ENCODE measurements at places on chromosomes 6 and 20.

- no peak for DNase-seq
These were observed 400.9 kb downstream of the TAF4 start for GRCh38 chr20:61664556-61665320.

DNA sequence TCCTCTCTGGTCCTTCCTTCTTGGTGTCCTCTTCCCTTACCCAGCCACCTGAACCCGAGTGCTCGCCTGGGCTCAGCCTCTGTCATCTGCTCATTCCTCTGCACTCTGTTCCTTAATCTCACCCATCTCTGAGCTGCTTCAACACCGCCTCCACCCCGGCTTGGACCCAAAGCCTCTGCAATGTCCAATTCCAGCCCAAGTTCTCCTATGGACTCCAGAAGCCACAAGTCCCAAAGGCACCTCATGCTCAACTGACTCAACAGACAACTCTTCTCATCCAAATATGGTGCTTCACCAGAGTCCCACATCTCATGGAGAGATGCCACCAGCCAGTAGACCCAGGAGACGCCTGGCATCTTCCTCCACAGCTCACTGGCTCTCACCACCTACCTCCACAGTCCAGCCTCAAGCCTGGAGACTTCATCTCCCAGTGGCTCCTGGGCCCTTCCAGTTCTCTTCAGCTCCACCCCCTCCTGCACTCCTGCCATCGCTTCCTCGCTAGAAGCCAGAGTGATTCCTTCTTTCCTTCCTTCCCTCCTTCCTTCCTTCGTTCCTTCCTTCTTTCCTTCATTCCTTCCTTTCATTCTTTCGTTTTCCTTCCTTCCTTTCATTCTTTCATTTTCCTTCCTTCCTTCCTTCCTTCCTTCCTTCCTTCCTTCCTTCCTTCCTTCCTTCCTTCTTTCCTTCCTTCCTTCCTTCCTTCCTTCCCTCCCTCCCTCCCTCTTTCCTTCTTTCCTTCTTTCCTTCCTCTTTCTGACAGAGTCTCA lies 40.9 kb upstream of the NNAT start:
- no peak for DNase-seq

GRCh38 chr6:111013144-111013915 lies 31.5 kb downstream of the RPF2 start:
- DNase-seq, result no peak

DNA sequence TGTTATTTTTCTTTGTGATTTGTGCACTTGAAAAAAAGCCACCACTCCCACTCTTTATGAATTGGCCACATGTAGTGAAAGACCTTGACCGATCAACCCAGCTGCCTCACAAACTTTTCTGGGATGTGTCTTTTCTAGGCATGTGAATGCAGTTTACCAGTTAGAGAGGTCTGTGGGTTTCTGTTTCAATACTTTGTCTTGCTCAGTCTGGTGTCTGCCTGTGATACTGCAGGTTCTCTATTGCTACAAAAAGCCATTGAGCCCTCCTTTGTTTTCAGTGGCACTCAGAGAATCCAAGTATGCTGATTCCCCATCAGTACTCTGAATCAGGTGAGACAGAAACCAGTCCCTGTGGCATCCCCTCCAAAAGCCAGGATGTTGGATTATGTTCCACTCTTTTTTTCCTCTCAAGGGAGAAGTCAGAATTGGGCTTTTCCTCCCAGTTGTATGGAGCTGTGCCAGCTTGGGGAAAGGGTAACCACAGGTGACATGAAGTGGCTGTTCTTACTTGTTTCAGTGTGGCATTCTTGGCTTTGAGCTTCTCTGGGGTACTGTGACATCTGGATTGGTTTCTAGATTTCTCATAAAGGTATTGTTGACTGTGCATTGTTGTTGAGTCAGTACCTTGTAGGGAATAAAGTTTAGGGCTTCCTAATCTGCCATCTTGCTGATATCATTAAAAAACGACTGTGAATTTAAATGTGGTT lies 26.3 kb upstream of the ZFP64 start:
- DNase-seq, result no peak

- DNase-seq, result no peak
These were observed 180.8 kb upstream of the PHACTR1 start for GRCh38 chr6:12535586-12536314.

- no peak for DNase-seq
These were observed 28.7 kb downstream of the SGK1 start for GRCh38 chr6:134289204-134289575.

DNA sequence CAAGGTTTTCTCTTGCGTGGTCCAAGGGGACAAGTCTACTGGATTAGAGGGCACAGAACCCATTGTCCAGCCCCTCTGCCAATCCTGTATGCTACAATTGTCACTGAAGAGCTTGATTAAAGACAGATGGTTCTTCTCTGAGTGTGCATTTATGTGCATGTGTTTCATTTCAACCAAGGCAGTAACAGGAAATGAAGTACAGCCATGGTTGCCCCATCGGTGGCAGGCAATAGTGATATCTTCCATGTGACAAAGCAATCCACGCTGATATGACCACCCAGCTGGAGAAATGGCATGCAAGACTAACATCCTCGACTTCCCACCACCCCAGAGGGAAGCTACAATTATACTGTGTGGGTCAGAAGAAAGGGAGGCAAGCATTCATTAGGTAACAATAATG lies 85.5 kb downstream of the UNC5CL start:
- no peak for DNase-seq

DNA sequence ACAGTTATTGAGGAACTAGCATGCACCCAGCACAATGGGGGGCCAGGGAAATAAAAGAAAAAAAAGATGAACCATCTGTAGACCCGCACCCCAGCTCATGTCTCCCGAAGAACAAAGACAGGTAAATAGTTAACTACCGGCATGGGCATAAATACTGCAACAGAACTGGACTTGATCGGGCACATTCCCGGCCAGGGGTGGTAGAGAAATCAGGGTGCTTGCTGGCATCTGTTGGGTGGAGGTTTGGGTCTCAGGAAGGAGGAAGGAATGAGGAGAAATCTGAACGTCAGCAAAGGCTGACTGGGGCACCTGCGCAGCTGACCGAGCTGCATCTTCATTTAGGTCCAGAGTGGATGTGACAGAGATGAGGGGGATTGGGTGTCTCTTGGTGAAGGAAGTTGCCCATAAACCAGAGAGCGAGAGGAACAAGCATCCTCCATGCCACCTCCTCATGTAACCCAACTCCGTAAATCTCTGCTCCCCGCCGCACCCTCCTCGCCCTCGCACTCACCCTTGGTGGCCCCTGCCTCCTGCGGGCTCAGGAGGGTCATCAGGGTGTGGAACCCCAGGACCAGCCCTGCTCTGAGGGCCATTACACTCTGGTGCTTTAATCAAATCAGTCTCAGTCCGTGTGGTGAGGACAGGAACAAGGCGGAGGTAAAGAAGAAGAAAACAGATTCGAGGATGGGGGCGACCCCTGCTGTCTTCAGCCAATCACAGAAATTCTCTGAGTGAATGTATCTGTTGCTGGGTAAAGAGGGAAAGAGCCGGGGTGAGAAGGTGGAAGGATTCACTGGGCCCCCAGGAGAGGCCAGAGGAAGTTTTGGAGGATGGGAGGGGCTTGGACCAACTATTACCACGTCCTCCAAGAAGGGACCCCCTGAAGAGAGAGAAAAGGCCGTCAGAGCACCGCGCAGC lies at the start of gene HLA-DOA:
Gene HLA-DOA, minus strand, starts transcription at position 648 of the 918 bp plus-strand sequence.
- DNase-seq, result peak; percentile 92

DNA sequence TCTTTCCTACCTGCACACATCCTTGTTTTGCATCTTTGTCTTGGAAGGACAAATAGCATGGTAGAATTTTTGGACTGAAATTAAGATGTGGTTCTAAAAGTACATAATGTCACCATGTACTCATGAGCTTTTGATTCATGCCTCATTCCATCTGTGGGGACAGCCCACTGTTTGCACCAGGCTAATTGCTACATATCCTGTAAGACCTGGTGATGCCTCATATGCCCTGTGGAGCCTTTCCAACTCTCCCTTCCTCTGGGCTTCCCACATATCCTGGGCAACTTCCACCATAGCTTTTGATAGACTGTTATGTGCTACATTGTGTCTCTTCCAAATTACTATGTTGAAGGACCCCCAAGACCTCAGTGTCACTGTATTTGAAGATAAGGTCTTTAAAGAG lies 213.6 kb upstream of the PREP start:
- DNase-seq, result no peak

DNA sequence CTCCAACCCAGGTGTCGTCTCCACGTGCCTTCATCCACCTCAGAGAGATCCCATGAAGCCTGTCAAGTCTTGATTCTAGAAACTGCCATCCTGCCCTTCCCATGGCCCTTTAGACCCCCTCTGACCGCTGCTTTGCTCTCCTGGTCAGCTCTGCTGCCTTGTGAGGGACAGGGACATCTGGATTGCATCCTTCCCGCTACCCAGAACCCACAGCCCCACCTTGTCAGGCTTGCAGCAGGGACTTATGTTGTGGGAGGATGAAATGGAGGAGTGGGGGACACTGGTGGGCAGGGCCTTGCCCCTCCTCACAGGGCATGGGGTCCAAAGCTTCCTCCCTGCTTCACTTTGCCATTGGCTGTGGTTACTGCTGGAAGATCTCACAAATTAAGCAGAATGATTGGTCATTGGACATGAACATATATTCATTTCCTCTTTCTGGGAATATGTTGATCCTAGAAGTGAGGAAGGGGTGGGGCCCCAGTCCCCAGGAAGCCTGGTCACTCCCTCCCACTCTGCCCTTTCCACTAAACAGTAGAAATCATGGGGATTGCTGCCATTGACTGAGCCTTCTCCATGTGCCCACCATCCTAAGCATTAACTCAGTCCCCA lies 4.5 kb downstream of the GLP1R start:
- DNase-seq, result no peak

DNA sequence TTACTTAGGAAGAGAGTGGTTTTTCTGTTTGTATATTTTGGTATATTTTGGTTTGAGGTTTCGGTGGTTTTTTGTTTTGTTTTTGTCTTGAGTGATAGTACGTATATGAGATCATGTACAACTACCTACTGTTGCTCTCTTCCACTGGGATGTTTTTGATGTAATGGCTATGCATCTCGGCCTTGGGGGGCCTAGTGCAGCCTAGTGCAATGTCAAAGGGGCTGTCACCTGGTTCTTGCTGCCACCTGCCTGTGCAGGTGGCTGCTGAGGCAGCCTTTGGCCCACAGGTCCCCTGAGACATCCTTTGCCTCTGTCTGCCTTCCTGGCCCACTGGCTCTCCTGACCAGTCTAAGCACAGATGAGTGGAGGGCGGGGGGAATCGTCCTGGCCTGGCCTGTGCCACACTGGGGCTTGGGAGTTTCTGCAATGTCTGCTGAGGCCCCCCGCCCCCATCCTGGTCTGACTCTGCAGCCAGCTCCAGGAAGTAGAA lies 546.6 kb downstream of the CD83 start:
- DNase-seq, result peak; percentile 80

DNA sequence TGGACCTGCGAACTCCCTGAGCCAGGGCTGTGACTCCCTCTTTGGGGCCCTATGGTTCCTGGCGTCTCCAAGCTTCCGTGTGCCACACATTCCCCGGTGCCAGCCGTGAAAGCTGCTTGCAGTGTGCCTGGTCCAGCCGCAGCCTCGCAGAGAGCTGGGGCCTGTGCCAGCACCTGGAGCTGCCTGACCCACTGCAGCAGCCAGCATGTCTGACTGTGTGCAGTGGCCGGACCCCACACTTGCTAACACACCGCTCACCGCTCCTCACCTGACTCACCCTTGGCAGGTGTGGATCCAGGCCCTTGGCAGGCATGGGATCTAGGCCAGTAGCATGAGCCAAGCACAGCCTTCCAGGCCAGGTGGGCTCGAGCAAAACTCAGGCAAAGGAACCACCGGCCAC lies 227.5 kb downstream of the OTOR start:
- DNase-seq, result no peak

- DNase-seq, result no peak
These were observed 37.5 kb downstream of the YTHDF1 start for GRCh38 chr20:63178446-63178820.

GRCh38 chr6:6402591-6402990 lies 82.1 kb upstream of the F13A1 start:
- no peak for DNase-seq

- DNase-seq, result no peak
These were observed 5.0 kb upstream of the GABRR1 start for GRCh38 chr6:89221971-89222711.

DNA sequence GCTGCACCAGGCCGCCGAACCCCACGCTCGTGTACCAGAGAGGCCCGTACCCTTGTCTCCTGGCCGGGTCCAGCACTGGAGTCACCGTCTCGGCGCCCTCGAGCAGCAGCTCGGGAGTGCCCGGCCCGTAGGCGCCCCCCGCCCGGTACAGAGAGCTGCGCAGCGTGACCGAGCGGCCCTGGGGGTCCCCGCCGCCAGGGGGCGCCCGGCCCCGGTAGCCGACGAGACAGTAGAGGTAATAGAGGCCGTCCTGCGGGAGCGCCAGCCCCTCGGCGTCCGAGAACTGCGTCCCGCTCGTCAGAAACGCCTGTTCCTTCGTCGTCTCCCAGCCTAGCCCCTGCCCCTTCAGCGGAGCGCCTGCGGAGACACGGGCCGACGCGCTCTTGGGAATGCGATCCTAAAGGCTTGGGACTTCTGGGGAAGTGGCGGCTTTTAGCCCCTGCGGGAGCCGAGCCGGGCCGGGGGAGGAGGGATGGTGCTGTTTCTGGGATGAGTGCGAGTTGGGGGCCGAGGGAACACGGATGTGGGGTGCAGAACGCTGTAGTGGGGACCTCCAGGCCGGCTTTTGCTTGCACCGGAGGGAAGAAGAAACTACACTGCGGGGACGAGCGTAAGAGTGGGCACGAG lies 1.3 kb downstream of the LTB start:
- peak; percentile 84 for DNase-seq

GRCh38 chr20:5270603-5271002 lies 46.2 kb downstream of the PROKR2 start:
- no peak for DNase-seq

- peak; percentile 53 for DNase-seq
These were observed 17.2 kb upstream of the HCK start for GRCh38 chr20:32034581-32035425.

DNA sequence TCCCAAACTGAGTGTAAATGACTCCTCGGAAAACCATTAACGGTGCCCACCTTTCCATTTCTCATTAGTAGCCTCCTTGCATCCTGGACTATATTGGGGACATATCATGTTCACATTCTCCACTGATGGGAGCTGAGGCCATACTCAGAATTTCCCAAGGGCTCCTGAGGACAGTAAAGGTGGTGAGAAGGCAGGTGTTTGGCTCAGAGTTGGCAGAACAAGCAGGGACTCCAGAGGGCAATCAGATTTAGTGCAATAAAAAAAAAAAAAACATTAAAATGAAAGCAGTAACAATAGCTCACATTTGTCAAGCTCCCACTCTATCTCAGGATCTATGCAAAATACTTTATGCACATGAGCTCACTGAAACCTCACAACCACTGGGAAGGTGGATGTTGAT lies 401.4 kb downstream of the MAFB start:
- DNase-seq, result no peak

Measured in NAMALWA (cell line).